Activated T-helper 1 cell treated with Interleukin-2 at 50 U/mL for 16 hours (primary cell): ENCODE measurements at places on chromosomes 2 and 18.
A peak's percentile ranks its signal among the peaks of the same experiment; 100 is the strongest.

- DNase-seq, result no peak
These were observed 345.3 kb downstream of the ZNF516 start for GRCh38 chr18:76149734-76150133.

DNA sequence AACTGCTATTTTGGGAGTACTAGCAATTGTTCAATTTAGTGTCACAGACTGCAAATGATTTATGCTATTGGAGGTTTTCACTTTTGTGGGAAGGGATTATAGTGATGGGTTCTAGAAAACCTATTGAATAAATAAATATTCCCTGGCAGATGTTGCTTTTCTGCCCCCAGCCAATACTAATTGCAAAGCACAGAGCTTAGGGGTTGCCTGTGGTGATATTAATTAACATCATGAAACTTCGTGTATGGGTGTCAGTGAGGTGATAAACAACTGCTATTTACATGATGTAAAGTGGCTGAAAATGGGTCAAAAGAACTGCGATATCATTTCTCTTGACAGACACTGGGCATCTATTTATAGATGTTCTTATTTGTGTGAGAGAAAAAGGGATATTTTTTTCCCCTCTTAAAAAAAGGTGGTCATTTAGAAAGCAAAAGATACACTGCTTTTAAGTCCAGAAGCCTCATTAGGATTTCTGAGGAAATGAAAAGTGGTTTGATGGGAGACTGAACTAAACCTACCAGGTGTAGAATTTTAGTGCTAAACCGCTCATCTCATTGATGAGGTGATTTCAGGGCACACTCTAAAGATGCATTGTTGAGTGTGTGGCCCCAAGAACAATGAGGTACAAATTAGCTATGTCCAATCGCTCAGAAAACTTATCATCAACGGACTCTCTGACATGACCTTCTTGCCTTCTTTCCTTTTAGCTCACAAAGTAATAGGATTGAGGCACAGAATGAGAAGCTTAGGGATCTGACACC is 116.7 kb upstream of the CHST9 start:
- no peak for DNase-seq

GRCh38 chr2:149894760-149895159 is 307.2 kb upstream of the MMADHC start:
- DNase-seq, result no peak

DNA sequence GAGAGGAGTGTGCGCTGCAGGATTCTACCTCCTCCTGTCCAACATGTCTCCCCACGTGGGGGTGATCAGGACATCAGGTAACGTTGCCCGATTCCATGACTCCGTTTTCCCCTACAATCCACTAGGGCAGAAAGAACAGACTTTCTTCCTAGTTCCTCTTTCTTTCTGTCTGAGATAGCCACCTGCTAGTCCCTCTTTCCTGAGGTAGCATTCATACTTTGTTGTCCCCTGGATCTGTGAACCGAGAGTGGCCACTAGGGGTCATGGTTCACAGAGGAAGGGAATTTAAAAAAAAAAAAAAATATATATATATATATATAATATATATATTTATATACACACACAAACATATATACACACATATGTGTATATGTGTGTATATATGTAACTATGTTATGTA is 210.0 kb upstream of the ZNF521 start:
- DNase-seq, result no peak

GRCh38 chr2:13504808-13505207 is 788.1 kb downstream of the TRIB2 start:
- DNase-seq, result no peak

DNA sequence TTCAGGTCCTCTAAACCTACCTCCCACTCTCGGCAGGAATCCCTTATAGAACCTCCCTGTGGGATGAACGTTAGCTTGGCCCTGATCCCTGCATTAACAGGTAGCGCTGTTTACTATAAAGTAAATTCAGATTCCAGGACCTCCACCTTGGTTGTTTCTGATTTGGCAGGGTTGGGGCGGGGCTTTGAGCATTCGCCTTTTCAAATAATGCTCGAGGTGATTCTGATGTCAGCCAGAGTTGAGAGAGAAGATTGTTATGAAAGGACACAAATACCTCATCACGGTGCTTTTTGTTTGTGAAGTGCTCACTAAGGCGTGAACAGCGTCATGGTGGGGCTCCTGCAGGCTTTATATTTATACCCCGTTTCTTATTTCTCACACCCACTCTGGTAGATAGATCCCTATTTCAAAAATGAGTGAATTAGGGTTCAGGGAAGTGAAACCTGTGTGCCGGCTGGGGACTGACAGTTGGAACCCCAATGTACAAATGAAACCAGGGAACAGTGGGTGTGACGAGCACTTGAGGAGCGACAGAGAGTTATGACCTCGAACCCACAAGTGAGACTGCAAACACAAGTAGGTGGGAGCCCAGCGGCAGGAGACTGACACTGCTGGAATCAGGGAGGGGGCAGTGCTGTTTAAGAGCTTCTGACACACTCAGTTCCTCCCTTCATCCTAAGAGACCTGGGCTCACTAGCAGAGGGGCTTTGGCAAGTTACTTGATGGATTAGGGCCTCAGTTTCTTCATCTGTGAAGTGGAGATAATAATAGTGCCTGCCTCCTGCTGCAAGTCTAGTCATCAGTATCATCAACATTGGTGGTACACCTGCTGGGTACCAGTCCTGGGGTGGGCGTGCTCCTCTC is 14.2 kb upstream of the CXCR4 start:
- DNase-seq, result peak; percentile 58

DNA sequence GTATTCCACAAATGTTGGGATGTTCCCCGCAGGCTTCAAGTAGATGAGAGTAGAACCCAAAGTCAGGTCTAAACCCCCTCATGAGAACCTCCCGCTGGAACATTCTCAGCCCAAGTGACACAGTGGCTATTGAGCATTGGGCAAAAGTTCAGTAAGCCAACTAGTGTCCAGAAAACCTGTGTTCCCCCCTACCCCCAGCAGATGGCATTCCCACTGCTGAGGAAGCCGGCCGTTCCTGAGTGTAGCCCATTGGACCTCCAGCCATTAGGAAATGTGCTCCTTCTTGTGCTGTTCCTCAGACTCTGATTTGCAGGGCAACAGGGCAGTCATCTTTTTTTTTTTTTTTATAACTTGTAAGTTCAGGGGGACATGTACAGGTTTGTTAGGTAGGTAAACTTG is 152.1 kb downstream of the NCK2 start:
- no peak for DNase-seq

DNA sequence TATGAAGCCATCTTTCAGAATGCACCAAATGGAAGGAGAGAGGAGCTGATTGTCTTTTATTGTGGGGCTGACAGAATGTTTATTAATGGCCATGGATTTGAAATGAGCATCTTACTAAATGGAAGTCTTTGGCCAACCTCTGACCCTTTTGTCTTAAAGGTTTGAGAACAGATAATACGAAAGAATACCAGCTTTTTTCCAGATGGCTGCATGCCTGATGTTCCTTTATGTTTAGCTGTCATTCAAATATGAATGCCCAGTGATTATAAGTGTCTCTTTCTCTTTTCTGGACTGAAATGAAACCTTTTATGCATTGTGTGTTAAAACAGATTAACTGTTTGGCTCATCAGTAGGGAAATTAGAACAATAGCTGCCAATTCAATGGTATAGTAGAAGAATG is 46.0 kb downstream of the PARD3B start:
- no peak for DNase-seq

DNA sequence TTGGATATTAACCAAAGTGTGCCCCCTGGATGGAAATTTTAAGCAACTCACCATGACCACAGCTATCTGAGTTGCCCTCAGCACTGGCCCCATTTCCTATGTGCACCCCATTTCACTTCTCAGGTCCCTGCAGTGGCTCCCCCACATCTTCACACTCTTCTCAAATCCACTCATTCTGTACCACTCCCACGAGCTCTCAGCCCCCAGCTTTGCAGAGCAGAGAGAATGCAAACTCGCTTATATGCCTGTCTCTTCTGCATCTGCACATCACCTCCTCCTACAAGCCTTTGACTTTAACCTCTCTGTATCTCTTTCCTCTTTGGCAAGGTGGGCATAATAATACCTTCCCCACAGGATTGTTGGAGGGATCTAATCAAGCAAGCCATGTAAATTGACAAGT is 46.2 kb downstream of the DPYSL5 start:
- DNase-seq, result no peak

GRCh38 chr2:12428786-12429185 is 287.9 kb upstream of the TRIB2 start:
- DNase-seq, result no peak

DNA sequence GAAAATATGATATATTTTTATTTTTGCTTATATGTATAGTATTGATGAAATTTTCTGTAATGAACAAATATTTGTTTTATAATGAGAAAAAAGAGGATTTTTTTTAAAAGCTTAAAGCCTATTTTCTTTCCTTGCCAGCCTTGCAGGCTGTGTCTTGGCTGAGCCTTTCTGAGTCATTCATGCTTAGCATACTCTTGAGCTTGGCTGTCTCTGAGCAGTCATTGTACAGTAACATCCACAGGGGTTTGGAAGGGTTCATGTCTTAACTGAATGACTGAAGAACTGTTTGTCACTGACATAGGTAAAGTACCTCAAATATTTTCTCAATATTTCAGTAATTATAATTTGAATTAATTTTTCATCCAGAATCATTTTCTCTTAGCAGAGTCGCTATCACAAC is 49.3 kb downstream of the GPR39 start:
- DNase-seq, result no peak

GRCh38 chr2:1972948-1973347 is 228.6 kb upstream of the PXDN start:
- DNase-seq, result no peak

GRCh38 chr18:76398896-76399612 is 96.0 kb downstream of the ZNF516 start:
- DNase-seq, result peak; percentile 50

- DNase-seq, result no peak
These were observed 23.5 kb downstream of the TNS1 start for GRCh38 chr2:217979151-217979811.

DNA sequence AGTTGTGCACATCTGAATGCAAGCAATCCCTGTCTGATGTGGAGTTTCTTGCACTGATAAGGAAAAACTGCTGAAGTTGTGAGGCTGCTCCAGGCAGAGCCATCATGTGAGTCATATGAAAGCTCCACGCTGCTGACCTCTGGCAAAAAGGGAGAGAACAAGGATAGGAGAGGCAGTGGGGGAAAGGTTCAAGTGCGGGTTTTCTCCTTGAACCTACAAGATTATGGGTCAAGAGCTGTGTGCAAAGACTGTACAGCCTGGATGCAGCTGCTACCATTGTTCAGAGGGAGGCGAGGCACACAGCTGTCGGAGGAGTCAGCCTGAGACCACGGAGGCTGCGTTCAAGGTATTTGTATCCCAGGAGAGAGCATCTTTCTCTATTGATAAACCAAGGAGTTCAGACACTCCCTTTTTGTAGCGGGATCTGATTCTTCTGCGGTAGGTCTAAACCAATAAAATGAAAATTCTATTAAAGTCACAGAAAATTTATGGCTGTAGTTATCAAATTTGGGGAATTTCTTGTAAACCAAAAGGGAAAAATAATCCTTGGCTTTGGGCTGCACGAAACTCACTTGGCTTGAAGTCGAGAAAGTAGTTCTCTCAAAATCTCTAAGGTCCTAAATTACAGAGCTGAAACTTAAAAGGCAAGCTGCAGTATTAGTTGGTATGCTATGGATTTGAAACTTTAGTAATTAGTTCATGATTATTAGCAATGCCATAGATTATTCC is at the start of gene CDK15:
Gene CDK15 (plus strand): TSS at position 96 of the 729 bp plus-strand sequence. CDS start 128 bp downstream, at position 224.
- DNase-seq, result no peak

- no peak for DNase-seq
These were observed 3.7 kb upstream of the FAM136A start for GRCh38 chr2:70305531-70305930.

DNA sequence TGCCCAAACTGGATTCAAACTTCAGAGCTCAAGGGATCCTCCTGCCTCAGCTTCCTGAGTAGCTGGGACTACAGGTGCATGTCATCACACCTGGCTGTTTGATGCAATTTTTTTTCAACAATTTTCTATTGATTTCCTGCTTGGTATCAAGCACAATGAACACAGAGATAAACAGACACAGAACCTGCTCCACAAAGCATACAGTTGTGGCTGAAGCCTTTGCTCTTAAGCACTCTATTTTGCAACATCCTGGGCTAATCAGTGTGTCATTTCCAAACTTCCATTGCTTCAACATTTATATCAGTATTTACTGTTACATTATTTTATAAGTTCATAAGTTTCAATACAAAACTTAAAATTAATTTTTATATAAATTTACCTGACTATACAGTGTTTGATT is 79.4 kb downstream of the NEB start:
- DNase-seq, result no peak

GRCh38 chr2:96163768-96164429 is 18.7 kb upstream of the DUSP2 start:
- no peak for DNase-seq

- DNase-seq, result no peak
These were observed 321.0 kb upstream of the THSD7B start for GRCh38 chr2:136444323-136444722.

- no peak for DNase-seq
These were observed 132.2 kb downstream of the ANTXR1 start for GRCh38 chr2:69145204-69145603.
